SW480 (cell line): ENCODE measurements at places on chromosomes 11 and 22.
A peak's percentile ranks its signal among the peaks of the same experiment; 100 is the strongest.

DNA sequence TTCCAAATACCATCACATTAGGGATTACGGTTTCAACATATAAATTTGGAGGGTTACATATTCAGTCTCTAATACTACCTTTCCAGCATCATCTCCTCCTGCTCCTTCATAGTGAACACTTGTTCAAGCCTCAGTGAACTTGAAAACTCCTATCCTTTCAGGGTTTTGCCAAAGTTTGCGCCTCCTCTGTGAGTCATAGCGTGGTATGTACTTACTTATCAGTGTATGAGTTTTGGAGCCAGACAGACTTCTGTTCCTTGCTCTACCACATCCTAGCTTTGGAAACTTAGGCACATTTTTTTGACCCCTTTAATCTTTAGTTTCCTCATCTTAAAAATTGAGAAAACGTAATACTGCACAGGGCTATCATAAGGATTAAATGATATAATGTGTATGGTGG, 160.1 kb upstream of the ZC3H12C start:
- DNase-seq = no peak

DNA sequence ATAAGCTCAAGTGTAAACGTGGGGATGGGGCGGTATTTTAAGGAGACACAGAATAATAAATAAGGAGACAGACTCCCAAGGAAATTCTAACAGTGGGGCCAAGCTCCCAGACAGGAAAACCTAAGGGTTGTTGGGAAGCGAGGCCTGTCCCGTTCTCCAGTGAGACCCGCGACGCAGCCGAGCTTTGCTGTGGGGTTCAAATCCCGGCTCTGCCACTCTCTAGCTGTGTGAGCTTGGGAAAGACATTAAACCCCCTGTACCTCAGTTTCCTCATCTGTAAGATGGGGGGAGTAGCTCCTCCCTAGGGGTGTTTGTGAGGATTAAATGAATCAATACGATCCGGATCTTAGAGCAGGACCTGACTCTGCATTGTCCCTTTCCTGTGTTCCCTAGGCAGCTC, 106.8 kb downstream of the TRIM29 start:
- DNase-seq = no peak

- DNase-seq = no peak
Observed at GRCh38 chr22:24578355-24579257, 14.3 kb downstream of the LRRC75B start.

DNA sequence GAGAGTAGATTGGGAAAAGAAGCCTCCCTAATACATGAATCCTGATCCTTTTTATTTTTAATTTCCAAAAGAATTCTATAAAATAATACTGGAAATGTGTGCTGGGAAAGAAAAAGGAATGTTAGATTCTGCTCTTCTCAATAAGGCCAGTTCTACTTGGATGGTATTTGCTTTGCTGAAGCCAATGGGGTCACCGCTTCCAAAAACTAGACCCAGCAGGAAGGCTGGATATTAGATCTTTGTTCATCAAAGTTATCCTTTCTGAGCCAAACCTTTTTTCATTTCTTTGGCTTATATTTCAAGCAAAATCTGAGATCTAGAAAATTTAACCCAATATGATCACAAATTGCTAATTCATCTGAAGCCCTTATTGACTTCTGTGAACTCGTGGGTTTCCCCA, 41.4 kb downstream of the SCUBE2 start:
- no peak for DNase-seq

DNA sequence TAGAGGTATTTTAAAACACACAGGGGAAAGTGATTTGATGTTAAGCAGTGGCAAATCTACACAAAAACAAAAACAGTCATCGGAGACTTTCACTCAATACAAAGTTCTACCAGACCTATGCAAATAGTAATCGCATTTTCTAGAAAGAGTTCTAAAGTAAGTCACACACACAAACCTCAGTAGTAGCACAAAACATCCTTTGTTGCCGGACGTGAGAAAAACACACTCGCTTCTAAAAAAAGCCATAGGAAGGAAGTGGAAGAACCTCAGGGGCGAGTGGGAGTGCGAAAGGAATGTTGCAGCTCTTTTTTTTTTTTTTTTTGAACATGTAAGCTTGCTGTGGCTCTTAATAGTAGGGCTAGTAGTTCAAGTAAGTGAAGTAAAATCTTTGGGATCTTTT, 88.9 kb downstream of the MAML2 start:
- DNase-seq = peak; percentile 91

DNA sequence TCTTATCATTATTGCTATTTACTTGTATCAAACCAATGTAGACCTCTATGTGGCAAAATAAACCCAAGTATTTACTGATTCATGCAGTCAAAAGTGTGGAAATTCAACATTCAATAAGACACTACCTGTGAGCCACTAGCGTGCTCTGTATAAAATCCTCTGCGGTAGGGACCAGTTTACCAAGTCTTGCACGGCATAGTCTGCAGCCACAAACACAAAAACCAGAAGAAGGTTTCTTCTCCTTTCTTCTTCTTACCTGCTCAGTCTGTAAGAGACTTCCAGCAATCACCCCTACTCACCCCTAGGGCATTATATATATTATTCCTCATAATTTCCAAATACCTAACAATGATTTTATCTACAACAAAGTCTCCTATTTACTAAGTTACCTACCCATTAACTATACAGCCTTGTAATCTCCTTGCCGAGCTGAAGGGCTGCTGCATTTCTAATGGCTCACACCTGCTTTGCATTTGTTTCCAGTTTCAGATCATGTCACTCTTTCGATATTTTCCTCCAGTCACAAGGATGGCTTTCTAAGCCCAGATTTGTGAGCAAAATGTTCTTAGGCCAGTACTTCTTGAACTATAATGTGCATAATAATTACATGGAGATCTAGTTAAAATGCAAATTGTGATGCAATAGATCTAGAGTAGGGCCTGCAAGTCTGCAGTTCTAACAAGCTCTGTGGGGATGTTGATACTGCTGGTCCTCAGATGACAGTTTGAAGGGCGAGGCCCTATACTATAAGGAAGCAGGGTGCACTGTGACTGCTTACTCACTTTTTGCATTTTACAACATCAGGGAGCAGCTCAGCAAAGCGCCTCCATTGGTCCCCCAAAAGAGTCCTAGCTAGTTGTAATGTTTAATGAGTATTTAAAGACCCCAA, 191.9 kb upstream of the DDI1 start:
- peak; percentile 2 for DNase-seq

DNA sequence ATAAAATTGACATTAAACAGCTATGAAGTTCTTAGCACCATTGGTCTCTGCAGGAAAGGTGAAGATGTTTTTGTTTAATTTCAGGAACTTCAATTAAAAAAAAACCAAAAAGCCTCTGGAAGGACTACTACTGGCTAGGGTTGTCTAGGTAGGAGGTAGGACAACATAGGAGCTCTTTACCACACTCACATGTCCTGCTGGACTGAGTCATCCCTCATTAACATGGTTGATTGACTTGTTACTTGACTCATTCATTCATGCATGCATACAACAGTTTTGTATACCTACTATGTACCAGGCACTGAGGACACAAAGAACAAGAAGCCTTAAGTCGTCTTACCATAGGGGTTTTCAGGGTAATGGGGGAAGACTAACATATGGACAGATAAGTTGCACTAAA, 216.9 kb upstream of the ARHGAP20 start:
- DNase-seq = no peak

DNA sequence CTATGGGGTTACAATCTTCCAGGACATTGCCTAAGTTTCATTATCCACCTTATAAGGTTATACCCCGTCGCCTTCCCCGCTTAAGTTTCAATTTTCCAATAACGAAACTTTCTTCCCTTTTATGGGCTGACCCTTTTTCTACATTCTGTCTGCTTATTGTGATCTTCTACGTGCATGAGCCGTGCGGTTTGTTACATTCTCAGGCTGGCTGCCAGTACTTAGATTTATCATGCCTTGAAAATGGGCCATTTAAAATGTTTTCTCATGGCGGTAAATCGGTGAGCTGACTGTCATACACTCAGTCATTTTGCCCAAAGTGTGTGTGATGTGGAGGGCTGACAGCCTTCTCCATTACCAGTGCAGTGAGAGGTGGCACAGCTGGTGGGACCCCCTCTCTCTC, 23.3 kb downstream of the DGCR6L start:
- no peak for DNase-seq

DNA sequence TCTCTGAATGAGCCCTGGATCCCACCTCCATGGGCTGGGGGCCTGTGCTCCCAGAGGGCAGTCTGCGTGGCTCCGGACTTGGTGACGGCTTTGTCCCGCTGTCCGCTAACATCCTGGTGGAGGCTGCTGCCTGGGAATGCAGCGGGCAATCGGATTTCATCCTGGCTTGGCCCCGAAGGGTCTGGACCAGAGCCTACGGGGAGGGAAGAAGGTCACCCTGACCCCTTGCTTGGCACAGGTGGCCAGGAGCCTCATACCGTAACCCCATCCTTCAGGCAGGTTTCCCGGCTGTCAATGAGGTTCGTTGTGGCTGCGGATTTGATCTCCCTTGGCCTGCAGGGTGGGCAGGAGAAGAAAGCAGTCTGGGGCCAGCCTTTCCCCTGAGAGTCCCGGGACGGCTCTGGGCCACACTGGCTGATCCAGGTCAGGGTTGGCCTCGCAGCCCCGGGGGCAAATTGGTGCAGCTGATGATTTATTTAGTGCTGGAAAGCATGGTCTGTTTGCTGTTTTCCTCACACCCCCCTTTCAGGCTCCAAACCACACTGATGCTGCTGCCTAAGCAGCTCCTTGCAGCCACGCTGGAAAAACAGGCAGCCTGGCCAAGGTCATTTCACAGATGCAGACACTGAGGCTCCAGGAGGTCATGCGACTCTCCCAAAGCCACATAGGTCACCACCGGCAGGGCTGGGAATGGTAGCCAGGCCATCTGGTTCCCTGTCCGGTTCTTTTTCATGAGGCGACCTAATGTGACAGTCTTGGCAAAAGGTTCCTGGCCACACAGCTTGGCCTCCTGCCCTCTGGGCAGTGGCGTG, 15.0 kb downstream of the PRDM11 start:
- DNase-seq = no peak

- DNase-seq = no peak
Observed at GRCh38 chr11:1076061-1076665, 1.5 kb downstream of the MUC2 start.

- no peak for DNase-seq
Observed at GRCh38 chr11:78667461-78667860, 92.8 kb upstream of the NARS2 start.

DNA sequence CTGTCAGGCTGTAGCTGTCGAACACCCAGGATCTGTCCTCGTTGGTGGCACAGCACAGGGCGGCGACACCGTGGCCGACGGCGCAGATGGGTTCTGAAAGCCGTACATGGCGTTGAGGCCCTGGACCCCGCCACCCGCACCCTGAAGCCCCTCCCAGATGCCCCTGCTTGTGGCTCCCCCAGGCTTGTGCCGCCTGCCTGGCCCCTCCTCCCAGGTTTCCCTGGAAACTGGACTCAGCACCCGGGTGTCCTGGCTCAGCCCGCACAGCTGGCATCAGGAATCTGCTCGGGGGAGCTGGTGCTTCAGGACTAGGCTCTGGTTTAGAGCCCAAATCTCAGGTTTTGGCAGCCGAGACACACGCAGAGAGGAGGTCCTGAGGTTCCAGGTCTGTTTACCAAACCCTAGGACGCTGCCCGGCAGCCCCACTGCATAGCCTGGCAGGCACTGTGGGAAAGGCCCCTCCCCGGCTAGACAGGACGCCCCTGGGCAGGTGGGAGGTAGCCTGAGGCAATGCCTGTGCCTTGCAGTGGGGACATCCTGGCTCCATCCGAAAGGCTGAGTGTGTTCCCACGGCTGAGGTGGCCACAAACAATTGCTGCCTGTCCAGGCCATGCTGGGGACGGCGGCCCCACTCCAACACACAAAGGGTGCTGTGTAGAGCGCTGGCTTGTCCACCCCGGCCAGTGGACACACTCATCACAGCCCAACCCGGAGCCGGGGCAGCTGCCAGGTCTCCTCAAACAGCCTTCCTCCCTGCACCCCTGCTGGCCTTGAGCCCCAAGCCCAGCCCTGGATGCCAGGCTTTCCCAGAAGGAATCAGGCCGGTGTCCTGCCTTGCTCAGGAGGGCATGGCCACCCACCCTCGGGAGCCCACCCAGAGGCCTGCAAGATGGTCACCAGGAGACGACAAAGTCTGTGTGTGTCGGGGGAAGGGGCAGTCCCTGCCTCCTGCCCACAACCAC, 4.6 kb downstream of the GATD1 start:
- DNase-seq = no peak

DNA sequence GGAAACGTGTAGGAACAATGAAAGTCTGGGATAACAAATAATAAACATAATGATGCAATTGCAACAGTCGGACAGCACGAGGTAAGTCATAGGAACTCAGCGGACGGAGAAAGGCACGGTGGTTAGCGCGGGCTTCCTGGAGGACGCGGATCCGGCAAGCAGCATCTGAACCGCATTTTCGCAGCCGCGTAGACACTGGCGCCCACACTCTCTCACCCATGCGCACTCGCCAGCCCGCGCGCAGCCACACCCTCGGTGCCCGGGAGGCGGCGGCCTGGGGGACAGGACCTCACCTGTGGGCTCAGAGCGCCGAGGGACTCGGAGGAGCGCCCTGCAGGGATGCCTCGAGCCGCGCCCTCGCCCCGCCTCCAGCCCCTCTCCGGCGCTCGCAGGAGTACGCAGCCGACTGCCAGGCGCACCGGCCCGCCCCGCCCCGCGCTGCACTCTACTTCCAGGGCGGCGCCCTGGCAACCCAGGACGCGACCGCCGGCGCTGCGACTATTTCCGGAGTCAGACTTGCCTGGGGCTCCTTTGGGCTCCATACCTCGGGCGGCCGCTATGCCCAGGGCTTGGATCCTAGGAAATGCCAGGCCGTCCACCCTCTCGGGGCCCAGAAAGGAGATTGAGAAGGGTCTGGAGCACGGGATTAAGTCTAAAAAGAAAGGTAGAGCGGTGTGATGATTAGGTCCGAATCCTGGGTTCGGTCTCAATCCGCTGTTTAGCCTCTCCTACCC, at the start of gene TTLL1:
Gene TTLL1 (minus strand): TSS at position 408 of the 734 bp plus-strand sequence. CDS start 13,805 bp downstream, outside the sequence.
- peak; percentile 87 for DNase-seq

DNA sequence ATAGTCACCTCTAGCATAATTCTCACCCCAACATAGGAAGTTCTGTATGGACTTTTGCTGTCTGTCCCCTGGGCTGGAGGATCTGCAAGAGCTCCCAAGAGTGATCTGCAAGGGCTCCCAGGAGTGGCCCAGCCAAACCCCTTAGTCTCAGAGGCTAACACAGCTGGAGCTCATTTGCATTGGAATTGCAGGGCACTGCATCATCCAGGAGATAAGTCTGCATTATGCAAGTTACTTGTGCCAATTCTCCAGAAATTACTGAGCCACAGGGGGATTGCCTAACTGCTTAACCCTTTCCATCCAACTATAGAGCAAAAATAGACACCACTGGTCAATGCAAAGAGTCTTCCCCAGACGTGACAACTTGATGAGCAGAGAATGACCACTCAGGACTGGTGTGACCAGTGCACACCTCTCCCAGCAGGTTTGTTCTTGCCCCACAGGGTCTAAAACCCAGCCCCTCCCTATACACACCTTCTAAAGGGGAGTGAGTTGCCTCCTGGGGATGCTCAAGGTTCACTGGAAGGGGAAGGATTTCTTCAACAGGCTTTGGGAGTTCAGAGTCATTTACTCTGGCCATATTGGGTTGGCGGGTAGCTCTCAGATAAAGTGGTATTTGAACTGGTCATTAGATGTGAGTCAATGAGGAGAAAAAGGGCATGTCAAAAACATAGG, 38.4 kb downstream of the POU2AF3 start:
- DNase-seq = no peak
